T-helper 9 cell (primary cell): ENCODE measurements at places on chromosomes 3 and 15.

DNA sequence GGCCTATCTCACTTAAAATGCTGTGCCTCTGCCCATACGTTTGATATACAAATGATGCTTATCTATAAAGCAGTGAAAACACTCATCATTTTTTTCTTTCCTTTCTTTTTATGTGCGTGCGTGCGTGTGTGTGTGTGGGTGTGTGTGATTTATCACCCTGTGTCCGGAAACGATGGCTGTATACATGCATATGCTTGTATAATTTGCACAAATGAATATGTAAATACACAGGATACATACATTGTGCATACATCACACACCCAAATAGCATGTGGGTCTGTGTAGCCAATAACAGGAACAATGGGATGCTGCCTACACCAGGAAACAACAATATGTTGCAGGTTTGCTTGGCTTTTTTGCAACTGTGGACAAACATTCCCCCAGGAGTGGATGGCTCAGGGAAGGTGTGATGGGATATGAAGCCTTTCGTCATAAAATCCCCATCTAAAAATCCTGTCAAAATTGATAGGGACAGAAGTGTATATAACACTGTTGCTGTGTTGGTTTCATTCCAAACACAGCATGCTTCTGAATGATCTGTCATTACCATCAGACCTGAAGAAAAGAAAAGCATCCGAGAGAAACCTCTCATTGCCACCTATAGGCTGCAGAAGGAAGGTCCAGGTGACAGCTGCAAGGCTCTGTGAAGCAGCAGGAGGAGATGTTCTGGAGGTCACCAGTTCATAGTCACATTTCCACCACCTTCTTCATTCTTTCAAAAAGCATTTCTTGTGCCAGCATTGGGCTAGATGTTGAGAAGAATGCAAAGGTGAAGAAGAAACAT lies 503.9 kb upstream of the NR2F2 start:
- no peak for DNase-seq

GRCh38 chr3:79286882-79287281 lies 480.9 kb downstream of the ROBO1 start:
- no peak for DNase-seq

GRCh38 chr3:64798316-64798715 lies 110.5 kb upstream of the ADAMTS9 start:
- DNase-seq = no peak

DNA sequence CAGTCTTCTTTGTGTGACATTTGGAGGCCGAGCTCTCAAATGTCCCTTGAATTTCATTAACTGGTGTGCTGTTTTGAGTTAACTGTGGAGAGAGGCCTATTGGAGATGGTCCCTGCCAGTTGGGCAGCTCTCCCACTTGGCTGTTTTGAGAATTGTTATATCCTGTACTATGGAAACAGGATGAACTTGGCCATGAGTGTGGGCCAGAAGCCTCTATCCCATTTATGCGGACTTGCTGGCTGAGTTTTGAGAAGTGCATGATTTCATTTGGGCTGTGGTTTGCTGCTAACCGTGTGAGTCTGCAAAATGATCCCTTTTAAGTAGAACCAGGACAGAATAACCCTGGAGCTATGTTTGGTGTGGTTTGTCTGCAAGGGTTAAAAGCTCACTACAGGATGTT lies 366.0 kb downstream of the PTPRG start:
- no peak for DNase-seq

DNA sequence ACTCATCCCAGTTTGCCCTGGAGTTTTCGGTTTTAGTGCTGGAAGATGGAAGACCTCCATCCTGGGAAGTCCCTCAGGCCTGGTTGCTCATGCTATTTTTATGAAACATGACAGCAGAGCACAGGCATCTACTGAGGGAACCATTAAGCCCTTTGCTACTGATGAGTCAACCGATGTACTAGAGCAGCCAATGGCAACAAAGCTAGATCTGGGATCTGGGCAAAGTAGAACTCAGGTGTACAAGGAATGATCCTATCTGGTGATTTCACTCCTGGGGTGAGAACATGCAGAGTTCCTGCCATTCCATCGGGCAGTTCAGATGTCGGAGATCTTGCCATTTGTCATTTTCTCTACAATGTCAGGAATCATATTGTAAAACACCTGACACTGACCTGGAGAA lies 166.2 kb upstream of the NSMCE3 start:
- DNase-seq = no peak

GRCh38 chr3:126456766-126457388 lies 18.8 kb downstream of the ZXDC start:
- DNase-seq = no peak

DNA sequence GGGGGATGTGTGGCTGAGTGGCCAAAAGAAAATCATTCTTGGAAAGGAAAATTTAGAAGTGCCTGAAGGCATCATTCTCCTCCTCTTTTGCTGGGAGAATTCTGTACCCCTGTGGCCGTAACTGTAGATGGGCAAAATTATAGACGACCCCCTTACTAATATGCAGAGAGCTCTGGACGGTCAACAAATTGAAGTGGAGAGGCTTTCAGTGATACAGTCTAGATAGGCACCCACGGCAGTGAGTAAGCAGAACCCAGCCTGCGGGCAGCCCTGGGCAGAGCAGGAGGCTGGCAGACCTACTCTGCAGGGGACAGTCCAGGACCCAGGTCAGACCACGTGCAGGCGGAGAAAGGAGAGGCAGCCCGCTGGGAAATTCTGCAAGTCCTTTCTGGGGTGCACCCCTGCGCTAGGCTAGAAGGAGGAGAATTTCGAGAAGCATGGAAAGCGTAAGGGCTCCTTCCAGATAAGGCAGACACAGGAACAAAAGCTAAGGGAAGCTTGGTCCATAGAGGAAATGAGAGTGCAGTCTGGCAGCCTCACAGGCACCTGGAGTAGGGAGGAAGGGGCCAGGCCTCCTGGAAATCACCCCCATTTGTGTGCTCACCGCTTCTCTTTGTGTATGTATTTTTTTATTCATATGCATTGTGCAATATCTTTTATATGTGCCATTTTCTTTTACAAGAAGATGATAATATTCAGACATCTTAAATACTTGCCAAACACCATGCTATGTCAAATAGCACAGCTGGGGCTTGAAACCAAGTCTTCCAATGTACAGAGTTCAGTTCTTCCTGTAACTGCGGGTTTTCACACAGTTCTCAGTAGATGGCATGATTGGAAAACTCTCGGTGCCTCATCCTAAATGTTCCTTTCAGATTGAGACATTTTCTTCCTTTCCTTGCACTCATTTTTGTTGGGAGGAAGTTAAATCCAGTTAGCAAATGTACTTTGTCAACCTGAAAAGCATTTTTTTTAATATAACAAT lies 40.2 kb downstream of the LRRK1 start:
- no peak for DNase-seq

DNA sequence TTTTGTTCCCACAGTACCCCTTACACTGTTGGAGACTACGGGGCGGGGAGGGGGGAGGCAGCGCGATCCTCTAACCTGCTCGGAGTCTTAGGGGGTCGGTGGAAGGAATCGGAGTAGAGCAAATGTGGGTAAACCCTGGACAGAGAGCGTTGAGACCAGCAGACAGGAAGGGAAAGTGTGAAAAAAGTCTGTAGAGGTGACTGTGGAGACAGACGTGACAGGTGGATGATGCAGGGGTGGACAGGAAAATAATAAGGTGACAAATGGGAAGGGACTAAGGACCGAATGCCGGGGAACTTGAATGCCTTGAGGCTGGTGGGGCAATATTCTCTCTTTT lies 424 bp downstream of the EAF2 start:
- DNase-seq = no peak

GRCh38 chr3:79531566-79532295 lies 236.1 kb downstream of the ROBO1 start:
- no peak for DNase-seq

- DNase-seq = no peak
Observed at GRCh38 chr15:23079766-23080165, 40.4 kb upstream of the TUBGCP5 start.

DNA sequence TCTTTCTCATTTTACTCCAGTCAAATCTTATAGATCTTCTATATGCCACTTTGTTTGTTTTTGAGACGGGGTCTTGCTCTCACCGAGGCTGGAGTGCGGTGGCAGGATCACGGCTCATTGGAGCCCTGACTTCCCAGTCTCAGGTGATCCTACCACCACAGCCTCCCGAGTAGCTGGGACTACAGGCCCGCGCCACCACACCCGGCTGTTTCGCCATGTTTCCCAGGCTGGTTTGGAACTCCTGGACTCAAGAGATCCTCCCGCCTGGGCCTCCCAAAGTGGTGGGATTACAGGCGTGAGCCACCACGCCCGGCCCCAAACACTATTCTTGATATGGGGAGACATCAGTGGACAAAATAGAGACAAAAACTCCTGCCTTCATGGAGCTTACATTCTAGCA lies 927 bp upstream of the TFDP2 start:
- no peak for DNase-seq

DNA sequence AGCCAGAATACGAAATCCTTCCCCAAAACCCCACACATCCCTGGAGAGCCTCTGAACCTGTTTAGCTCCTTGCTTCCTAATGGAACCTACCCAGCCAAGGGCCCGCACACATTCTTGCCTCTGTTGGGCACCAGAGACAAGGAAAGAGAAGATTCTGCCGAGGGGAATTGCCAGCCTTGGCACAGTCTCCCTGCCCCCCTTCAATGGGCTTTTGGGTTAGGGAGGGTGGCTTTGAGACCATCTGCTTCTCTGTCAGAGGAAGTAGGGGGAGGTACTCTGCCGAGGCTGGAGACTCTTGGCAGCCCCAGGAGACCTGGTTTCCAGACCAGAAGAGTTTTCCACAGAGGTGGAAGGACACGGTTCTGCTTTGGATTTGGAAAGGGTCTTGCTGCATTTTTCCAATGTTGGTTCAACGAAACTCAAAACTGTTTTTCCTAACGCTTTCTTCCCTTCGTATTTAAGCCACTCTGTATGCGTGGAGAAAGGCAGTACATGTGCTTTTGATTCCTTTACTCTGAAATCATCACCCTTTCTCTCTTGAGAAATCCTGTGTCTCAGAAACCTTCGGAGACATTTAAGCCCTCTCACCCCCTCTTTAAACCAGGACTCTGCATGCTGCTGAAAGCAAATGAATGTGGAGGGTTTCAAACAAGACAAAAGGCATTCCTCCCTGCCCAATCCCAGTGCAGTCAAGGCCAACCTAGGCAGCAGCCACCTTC lies 78.8 kb upstream of the PRR23C start:
- DNase-seq = no peak

DNA sequence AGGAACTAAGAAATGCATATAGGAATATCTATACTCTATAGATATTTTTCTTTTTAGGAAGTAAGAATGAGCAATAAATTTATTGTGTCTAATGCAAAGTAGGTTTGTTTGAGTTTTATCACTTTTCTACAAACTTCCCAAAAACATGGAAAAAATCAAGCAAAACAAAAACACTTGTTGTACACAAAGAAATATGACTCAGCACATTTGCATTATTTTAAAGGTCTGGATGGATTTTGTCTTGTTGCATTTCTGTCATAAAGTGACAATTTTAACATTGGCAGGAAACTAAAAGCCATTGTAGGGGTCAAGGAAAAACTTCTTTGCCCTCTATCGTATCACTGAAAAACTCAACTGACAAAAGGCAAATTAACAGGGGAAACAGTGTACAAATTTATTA lies 267.2 kb downstream of the PYDC2 start:
- no peak for DNase-seq

DNA sequence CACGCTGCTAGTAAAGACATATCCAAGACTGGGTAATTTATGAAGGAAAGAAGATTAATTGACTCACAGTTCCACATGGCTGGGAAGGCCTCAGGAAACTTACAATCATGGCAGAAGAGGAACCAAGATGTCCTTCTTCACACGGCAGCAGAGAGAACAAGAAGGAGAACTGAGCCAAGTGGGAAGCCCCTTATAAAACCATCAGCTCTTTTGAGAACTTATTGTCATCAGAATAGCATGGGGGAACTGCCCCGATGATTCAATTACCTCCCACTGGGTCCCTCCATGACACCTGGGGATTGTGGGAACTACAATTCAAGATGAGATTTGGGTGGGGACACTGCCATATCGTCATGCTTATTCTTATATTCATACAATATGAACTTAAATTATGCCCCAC lies 49.0 kb downstream of the DUT start:
- no peak for DNase-seq

GRCh38 chr3:123153125-123154019 lies 48.4 kb upstream of the SEC22A start:
- DNase-seq = no peak

- no peak for DNase-seq
Observed at GRCh38 chr3:171181907-171182690, 155.6 kb upstream of the SLC2A2 start.

GRCh38 chr15:44782516-44782915 lies 46.2 kb downstream of the TRIM69 start:
- no peak for DNase-seq

GRCh38 chr15:80816936-80817335 lies 37.8 kb downstream of the CEMIP start:
- no peak for DNase-seq

DNA sequence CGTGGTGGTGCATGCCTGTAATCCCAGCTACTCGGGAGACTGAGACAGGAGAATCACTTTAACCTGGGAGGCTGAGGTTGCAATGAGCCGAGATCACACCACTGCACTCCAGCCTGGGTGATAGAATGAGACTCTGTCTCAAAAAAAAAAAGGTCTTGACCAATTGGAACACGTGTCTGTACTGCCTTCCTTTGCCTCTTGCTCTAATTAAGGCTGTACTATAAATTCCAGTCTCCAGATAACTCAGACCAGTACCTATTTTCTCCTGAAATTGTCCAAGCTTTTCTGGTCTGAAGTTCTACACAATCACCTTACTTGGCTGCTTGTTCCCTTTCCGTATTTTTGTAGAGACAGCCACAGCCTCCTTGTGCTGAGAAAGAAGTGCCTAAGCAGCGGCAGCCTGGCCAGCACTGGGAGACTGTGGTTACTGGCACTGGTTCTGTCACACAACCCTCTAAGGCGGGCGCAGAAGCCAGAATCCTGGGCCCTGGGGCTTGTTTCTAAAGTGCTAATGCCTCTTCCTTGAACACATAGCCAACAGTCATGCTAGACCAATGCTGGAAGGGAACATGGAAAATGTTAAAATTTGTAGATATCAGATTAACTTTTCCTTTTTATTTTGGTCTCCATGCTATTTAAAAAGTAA lies 6.2 kb upstream of the CEP70 start:
- no peak for DNase-seq

- DNase-seq = no peak
Observed at GRCh38 chr3:171822431-171823106, 12.3 kb upstream of the PLD1 start.

DNA sequence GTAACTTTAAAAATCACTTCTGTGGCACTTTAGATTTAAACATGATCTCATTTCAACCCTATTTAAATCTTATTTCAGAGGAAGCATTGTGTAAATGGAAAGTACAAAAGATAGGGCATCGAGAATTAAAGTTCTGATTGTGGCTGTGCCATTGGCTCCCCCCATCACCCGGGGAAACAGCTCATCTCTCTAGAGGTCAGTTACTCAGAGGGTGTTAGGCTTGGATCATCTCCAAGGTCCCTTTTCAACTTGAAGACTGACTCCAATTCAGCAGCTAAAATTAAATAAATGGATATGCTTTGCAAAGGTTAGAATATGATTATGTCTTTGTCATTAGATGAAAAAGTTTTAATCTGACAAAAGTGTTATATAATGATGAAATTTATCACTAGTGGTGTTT lies 20.1 kb downstream of the CADM2 start:
- DNase-seq = no peak
